ENCODE measurements at places on chromosomes 3 and 15.

- DNase-seq, result no peak
Observed at GRCh38 chr3:8777201-8777977, 8.0 kb upstream of the OXTR start.

DNA sequence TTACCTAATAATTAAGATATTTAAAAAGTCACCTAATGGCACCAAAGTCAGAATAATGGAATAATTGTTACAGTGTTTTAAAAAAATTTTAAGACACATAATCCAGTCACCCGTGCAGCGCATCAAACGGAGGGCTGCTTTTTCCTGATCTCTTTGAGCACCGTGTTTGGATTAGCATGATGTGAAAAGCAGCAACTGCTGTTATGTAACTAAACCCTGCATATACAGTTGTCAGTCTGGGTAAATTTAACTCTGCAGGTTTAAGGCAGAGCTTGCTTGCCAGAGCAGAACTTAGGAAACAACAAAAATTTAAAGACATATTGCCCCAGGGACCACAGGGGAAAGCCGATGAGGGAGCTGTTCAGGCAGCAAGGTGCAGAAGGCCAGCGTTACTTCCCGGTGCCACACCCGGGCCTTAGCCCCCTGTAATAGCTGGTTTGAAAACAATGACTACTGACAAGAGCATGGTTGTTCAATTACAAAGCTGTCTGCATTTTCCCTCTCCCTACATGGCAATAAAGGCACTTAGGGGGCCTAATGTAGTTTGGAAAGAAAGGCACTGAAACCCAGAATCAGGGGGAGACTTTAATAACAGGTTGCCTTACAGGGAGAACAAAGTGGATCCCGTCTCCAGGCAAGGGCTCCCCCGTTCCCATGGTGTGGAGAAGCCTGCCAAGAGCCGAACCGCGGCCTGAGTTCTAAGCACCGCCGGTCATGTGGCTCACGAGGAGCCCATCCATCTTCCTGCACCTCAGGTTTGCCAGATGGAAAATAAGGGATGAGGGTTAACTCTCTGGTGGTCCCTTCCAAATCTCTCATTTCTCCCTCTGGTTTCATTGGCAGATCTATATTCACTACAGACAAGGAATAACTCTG is 32.2 kb downstream of the RORA start:
- DNase-seq, result no peak

GRCh38 chr3:154795582-154795981 is 284.5 kb upstream of the MME start:
- no peak for DNase-seq

GRCh38 chr3:77464111-77464688 is 424.3 kb downstream of the ROBO2 start:
- no peak for DNase-seq

DNA sequence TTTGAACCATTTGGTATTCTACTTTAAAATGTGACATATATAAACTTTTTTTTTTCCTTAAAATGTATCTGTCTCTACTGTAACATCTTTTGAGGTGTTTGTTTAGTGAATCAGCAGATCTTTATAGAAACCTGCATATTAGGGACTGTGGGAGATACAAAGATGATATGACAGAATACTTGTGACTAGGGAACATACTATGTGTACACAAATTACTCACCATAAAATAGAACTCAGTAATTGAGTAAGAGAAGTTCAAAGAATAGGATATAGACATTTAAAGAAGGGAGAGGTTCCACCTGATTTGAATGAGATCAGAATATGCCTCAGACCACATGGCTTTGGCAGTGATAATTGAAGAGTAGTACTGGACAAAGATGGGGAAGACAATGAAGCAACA is 47.9 kb downstream of the ATP2C1 start:
- DNase-seq, result no peak

DNA sequence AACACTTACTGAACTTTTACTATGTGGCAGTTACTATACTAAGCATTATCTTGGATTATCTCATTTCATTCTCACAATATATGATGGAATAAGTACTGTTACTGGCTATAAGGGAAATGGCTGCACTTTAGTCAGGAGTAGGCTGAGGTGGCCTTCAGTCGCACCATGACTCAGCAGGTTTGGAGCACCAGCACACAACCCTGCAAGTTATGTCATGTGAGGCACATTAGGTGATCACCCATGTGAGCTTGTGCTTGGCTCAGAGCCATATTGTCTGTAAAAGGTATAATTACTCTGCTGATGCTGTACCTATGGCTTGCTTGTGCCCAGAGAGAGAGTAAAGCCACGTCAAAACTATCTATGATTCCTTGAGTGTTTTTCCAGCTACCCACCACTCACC is 54.1 kb upstream of the TIPARP start:
- no peak for DNase-seq

DNA sequence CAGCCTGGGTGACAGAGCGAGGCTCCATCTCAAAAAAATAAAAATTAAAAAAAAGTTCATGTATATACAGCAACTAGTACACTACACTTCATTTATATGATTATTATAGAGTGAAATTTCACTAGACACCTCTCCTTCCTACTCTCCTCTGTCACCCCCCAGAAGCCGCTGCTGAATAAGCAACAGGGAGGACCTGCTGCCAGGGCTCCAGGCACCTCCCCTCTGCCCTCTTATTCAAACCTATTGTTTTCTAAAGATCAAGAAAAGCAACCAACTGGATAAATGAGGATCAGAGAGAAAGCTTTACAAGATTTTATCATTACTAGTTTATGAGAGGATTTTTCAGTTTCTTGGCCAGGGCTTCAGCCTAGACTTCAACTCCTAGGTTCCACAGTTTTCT is 71.5 kb downstream of the DHX30 start:
- no peak for DNase-seq

GRCh38 chr15:71677352-71677751 is 133.0 kb upstream of the NR2E3 start:
- no peak for DNase-seq

- no peak for DNase-seq
Observed at GRCh38 chr3:102054543-102055080, 205.3 kb downstream of the NFKBIZ start.

DNA sequence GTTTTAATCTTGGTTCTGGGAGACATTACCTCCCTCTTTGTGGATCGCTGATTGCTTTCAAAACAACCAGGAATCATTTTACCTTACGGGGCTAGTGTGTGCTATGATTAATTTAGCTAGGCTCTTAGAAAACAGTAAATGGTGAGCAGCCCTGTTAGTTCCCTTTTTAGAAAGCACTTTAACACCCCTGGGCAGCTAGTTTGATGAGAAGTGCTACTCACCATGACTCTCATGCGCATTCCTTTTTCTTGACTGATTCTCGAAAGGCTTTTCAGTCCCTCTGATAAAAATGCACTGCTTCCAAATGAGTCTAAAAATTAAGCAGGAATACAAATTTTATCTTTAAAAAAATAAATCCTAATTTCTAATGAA is 75.3 kb upstream of the LEKR1 start:
- DNase-seq, result no peak

DNA sequence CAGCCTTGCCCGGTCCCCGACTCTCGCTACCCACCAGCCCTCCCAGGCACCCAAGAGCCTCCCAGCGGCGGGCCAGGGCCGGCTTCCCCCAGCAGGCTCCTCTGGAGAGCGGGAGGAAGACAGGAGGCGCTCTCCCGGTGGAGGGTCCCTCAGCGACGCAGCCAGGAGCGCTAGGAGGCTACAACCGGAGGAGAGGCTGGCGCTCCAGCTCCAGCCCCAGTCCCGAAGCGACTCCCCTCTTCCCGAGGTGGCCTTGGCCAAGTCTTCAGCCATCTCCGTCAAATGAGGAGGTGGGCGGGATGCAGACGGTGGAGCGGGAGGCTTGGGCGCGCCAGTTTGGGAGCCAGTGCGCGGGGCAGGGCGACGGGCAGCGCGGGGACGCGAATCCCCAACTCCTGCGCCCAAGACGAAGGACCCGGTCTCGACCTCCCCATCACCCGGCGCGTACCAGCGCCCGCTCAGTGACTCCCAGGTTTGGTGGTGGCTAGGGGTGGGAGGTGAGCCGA is 722 bp downstream of the CHRNA3 start:
- DNase-seq, result no peak

DNA sequence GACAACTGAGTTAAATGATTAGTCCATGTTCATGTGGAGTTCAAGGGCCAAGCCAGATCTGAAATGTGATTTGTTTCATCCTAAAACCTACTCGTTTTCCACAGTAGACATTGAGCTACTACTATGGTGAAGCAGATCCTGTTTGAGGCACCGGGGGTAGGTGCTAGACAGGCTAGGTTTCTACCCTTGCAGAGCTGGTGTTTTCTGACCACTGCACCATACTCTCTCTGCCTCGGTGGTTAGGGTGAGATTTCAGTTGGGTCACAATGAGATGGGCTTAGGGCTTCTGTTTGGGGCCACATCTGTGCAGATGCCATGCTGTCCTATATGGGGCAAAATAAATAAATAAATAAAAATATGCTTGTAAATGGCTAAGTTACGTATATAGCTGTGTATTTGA is 99.3 kb downstream of the OXNAD1 start:
- no peak for DNase-seq

DNA sequence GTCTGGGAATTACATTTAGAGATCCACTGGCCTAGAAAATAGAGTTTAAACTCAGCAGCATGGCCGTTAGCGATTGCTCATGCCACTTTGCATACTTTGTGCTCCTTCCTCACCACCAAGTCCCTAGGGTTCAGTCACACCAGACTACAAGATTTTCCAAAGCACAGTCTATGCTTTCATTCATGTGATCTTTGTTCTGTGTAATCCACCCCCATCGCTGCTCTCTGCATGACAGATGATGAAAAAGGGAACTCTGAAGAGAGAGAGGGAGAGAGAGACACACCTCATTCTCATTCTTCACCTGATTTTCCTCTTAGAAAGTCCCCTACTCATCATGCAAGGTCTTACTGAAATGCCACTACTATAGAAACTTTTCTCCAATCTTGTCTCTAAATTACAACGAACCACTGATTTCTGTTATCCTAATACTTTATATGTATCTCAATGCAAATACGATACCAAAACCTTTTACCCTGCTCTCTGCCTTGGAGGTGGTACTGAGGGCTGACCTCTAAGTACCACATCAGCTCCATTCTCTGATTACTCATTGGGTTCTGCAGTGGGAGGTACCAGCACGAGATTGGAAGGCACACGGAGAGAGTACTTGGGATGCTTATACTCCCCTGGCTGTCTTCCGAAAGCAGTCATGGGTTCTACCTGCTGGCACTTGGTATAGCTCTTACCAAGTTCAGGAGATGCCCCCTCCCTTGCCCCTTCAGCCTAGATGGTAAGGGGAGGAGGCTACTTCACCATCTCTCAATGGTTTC is 1.1 kb upstream of the PARP15 start:
- no peak for DNase-seq

DNA sequence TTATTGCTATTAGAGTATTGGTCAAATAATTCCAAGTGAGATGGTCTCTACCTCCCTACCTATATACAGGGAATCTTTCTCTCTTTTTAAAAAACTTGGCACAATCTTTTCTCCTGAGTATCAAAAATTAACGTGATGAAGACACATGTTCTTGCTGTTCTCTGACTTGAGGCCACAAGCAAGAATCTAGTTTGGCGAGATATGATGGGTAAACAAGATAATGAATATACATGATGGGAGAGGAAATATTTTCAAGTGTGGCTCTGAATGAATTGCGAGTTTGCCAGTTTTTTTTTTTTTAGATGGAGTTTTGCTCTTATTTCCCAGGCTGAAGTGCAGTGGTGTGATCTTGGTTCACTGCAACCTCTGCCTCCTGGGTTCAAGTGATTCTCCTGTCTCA is 11.6 kb downstream of the NR1D2 start:
- DNase-seq, result no peak

GRCh38 chr15:74889390-74889882 is 406 bp upstream of the MPI start:
- DNase-seq, result no peak

DNA sequence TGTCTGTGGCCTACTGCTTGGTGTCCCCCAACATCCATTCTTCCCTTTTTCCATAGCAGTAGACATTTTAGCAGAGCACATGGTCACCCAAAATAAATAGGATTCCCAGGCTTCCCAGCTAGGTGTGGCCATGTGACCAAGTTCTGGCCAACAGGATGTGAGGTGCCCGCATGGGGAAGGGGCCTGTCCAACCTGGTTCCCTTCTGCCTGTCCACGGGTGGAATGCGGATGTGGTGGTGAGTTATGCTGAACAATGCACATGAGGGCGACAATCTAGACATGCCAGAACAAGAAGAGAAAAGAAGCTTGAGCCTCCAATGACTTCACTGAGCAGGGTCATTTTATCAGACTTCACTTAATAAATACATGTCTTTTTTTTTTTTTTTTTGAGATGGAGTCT is 77.6 kb upstream of the DLG1 start:
- DNase-seq, result no peak

DNA sequence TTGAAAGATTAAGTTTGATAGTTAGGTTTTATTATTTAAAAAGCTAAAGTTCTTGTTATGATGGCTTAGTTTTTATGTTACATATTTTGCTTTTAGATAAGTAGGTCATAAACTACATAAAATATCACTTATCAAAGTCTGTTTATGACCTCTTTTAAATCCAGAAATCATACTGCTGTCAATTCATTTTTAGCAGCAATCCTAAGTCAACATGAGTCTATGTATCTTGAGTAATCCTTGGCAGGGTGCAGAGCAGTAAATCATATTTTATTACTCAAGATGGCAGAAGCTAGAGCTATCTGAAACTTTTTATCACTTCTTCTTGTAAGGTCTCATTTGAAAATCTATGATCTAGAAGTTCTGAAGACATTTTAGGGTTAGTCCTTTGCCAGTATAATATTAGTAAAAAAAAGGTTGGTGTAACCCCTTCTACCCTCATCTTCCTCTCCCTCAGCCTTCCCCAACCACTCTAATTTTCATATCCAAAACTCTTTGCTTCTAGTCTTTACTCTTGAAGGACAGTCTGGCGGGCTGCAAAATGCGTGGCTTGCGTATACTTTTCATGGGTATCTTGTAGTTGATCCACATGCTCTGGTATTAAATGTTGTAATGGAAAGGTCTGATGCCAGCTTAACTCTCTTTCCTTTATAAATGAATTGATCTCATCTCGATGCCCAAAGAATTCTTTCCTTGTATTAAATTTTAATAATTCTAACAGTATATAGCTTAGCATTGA is 134.0 kb upstream of the THRB start:
- DNase-seq, result no peak

GRCh38 chr3:28485164-28485563 is 136.5 kb upstream of the AZI2 start:
- no peak for DNase-seq

- DNase-seq, result no peak
Observed at GRCh38 chr15:98599909-98600691, 48.2 kb upstream of the IGF1R start.

GRCh38 chr15:73474785-73475184 is 31.8 kb downstream of the REC114 start:
- no peak for DNase-seq

DNA sequence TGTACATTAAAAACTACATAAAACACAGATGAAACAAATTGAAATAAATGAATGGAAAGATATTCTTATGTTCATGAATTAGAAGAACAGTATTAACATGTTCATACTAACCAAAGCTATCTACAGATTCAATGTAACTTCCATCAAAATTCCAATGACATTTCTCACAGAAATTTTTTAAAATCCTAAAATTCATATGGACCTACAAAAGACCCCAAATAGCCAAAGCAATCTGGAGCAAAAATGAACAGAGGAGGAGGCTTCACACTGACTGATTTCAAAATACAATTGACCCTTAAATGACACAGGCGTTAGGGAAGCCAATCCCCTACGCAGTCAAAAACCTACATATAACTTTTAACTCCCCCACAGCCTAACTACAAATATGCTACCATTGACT is 39.4 kb downstream of the KPNA1 start:
- DNase-seq, result no peak

Measured in coronary artery (tissue), 2 donors.